AG08396 (cell line): ENCODE measurements at places on chromosomes 2 and 18.
A peak's percentile ranks its signal among the peaks of the same experiment; 100 is the strongest.

DNA sequence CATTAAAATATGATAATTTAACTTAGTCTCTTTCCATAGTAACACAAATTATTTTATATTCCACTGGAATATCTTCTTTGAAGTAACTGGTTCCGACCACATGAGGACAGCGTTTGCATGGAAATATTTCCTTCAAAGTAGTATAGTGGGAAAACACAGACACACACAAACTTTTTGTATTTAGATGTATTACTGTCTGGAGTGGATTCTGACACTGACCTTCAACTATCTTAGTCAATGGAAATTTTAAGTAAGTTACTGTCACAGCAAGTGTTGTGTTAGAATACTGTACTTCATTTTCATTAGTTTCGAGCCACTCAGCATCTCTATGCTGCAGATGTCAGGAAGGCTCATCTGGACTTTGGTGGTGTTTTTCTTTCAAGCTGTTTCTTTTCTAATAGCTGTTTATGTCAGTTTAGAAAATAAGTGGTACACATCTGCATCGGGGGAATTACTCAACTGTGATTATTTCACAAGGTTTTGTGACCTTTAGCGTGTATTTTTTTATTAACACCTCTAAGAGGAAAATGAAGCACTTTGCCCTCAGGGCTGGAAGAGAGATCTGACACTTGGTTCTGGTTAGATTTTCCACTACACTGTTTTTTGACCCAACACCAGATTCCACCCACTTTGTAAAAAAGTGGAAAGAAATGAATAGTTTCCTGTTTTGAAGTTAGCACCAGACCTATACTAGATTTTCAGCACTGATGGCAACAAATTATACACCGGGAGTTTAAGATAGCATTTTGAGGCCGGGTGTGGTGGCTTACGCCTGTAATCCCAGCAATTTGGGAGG, 18.9 kb upstream of the THOC1 start:
- no peak for DNase-seq

DNA sequence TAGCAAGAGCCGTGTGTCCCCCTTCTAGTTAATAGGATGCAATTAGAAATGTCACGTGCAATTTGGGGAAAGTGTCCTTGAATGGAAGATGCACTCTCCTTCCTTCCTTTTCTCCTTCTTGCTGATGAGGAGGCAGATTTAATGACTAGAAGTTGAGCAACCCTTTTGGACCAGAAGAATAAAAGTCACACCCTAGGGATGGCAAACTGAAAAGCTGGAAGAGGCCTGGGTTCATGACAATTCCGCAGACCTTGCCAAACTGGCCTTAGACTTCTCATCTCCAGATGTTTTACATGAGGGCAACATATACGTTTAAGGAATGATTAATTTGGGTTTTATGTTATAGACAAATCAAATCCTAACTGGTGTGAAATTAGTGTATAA, 38.6 kb upstream of the NCOA1 start:
- DNase-seq, result no peak

DNA sequence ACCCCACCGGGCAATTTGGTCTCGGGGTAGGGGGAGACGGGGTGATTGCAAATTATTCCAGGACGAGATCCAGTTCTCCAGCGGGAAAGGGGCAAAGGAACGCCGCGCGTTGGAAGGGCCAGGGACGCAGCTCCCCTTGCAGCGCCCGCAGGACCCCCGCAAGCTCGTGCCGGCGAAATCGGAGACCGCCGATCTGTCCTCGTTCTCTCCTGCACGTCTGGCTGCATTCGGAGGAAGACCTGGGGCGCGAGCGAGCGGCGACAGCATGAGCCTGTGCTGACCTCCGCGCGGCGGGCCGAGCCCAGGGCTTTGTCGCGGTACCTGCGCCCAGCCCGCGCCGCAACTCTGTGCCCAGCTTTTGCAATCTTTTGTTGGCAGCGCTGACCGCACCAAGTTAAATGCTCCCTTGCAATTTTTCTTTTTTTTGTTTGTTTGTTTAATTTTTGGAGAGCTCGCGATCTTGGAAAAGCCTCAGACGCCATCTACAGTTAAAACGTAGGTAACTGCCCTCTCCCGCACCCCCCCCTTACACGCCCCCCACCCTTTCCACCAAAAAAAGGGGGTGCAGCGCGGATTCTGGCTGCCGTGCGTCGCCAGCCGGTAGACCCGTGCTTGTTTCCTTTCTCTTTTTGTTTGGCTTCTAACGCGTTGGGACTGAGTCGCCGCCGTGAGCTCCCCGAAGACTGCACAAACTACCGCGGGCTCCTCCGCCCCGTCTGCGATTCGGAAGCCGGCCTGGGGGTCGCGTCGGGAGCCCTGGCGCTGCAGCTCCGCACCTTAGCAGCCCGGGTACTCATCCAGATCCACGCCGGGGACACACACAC, 667 bp downstream of the TRIB2 start:
- peak; percentile 66 for DNase-seq

DNA sequence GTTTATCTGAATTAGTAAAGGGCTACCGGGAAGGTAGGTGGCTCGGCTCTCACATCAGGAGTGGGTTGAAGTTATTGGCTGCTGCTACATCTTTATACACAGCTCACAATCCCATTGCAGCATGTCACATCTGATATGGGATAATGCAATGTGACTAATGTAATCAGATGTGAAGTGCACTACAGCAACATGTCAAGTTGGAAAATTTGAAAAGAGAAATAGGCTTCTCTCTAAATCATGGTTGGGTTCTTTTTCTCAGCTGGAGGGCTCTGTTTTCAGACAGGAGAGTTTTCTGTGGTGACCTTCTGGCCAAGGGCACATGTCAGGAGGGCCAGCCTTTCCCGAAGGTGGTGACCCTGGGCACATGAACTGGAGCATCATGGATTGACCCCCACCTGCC, 337.5 kb downstream of the HRH4 start:
- no peak for DNase-seq

DNA sequence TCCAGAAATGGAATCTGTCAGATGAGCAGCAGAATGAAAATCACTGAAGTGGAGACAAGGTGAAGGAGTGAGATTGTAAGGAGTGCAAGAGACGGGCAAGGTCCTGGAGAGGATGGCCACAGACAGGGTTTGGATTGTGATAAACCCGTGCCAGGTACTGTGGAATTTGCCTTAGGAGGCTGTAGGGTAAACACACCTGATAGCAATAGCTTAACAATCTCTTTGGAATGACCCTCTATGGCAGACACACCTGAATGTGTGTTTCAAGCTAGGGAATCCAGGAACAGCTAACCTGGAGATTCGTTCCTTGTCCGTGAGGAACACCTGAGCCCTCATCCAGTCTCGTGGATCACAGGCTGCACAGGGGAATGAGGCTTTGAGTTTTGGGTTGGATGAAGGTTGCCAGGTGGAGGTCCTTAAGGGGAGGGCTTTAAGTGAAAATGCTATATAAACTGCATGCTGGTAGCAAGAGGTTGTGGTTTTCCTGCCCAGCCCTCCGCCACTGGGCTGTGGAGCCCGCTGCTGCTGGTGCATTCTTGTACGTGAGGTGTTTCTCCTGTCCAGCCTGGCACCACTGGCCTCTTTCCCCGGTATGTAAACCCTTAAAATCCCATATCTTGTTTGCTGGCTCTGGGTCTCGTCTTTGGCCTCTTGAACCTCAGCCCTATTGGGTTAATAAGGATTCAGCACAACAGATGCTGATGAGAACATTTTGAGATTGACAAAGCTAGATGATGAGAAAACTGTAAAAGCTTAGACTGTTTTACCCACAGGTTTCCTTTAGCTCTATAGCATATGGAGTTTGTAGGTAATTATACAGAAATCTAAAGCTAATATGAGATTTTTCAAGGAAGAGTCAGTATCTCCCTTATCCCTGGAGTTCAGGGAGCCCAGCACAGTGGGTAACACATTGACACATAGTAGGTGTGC, 117.9 kb downstream of the ARHGAP15 start:
- DNase-seq, result no peak

- DNase-seq, result no peak
These were observed 5.5 kb downstream of the PDE11A start for GRCh38 chr2:178066890-178067669.

DNA sequence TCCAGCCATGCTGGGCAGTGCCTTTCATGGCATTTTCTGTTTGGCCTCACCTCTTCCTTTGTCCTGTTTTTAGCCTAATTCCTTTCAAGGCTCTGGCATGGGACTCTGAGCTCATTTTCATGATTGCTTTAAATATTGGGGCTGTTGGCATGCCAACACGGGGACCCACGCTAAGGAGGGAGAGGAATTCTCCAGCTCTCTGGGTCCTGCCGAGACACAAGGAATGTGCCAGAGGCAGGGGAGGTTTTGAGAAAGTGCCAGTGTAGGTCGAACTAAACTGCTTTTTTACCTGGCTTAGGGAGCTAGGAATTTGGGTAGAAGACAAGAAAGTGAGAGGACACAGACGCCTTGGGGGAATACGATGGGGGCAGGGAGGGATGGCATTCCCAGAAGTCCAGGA, 42.3 kb downstream of the RPL37A start:
- DNase-seq, result no peak

GRCh38 chr2:136399667-136400289, 281.8 kb upstream of the CXCR4 start:
- no peak for DNase-seq

GRCh38 chr18:14945286-14945685, 197.3 kb downstream of the ANKRD30B start:
- DNase-seq, result no peak
